ENCODE measurements at places on chromosomes 16 and 17.
A peak's percentile ranks its signal among the peaks of the same experiment; 100 is the strongest.

- no peak for DNase-seq
These were observed 18.5 kb upstream of the GGA2 start for GRCh38 chr16:23528644-23529310.

- no peak for DNase-seq
These were observed 114.8 kb upstream of the NOL11 start for GRCh38 chr17:67602974-67603373.

DNA sequence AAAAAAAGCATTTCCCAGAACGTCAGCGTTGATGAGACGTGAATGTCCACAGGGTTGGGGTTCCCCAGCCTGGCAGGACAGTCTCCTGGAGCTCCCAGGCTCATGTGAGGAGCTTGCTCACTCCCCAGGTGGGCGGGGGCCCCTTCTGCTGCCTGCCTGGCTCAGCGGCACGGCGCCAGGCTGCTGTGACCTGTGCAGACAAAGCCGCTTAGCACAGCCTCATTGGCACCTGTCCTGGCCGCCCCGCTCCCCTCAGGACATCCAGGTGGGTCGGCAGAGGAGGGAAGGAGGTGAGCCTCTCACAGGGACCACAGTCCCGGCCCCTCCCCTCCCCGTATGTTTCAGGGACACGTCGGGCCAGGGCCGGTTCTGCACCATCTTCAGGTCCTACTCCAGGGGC lies 12.9 kb upstream of the WFIKKN1 start:
- no peak for DNase-seq

DNA sequence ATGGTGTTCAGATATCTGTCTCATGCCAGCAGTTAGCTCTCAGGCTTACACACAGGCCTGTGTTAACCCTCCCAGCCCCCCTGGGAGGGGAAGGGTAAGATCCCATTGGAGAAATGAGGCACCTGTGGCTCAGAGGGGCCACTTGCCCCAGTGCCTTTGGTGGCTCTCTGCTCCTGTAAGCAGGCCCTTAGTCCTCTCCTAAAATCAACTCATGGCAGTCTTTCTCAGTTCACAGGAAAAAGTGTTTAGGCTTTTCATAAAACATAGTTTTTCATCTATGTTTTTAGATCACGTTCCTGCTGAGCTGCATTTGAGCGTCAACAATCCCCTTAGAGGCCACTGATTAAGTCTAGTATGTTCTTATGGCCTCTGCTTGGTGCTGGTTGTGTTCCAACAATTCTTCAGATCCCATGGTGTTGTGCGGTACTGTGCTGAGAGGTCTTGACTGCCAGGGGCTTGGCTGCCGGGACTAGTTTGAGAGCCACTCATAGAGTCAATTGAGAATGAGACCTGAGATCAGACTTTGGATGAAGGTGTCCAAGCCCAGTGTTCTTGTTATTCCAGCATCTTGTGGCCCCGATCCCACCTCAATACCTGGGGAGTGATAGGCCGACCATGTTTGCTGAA lies 10.6 kb downstream of the TAOK2 start:
- no peak for DNase-seq

- no peak for DNase-seq
These were observed 189.2 kb downstream of the SEC14L1 start for GRCh38 chr17:77329741-77330531.

DNA sequence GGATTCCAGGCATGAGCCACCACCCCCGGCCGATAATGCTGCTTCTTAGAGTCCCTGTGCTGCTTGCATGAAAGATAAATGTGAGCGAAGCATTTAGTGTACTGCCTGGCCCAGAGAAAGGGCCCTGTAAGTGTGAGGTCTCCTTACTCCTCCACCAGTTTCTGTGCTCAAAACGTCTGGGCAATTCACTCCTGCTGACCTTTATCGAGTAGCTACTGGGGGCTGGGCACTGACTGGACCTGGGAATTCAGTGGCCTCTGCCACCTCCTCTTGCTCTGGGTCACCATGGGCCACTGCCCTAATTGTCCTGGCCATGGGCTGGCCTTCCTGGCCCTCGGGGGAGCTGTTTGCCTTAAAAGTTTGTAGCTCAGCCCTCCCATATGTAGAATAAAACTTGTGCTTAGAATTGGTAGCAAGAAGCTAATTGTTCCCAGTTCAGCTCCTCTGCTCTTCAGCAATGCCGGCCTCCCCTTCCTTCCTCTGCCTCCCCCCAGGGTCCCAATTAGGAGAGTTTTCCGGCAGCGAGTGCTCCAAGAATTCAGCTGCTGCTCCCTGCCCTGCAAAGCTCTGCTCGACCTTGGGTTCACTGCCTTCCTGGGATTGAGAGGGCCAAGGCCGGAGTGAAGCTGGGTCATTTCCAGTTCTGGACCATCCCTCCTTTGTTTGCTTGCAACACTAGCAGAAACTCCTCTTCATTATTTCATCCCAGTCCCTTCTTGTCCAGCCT lies 98.9 kb upstream of the CDC42EP4 start:
- DNase-seq = no peak

- DNase-seq = peak; percentile 16
These were observed 87.9 kb downstream of the CCDC182 start for GRCh38 chr17:57657211-57657610.

DNA sequence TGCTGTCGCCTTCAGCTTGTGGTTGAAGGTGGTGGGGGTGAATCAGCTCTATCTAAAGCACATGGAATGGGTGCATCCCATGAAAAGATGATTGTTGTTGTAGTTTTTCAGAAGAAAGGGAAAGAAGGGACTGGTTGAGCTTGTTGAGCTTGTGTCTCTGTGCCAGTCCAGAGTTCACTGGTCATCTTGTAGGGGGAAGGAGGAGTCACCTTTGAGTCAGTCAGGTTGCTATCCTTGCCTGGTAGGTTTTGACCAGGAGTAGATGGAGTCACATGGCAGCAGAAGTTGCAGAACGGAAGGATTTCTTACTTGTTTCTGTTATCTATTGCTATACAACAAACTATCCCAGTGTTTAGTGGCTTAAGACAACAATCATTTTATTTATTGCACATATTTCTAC lies 73.3 kb downstream of the PLCG2 start:
- no peak for DNase-seq

GRCh38 chr17:917941-918740 lies 61.4 kb downstream of the NXN start:
- no peak for DNase-seq

DNA sequence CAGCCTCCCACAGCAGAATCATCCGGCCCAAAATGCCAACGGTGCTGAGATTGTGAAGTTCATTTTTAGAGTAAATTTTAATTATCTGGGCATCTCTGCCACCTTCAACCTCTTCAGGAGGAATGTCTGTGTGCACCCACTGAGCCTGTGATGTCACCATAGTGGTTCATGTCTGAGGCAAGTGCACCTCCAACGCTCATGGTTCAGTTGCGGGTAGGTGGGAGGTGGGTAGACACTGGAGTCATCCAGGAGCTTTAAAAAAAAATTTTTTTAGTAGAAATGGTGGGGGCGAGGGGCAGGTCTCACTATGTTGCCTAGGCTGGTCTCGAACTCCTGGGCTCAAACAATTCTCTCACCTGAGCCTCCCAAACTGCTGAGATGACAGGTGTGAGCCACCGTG lies 1.9 kb downstream of the FLYWCH1 start:
- DNase-seq = no peak

DNA sequence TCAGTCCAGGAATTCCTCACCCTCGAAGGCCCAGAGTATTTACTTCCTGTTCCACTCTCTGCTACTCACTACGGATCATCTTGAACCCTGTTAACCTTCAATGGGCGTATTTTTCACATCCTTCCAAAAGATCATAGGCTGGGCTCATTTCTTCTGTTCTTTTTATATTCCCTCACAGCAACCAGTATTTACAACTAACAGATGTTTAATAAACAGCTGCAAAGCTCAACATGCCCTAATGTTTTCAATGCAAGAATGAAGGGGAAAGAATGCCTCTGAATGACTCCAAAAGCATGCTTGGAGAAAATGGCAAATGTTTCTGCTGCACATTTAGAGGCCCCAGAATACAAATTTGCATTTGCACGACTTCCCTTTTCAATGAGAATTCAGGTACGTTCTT lies 174.9 kb downstream of the ZFHX3 start:
- no peak for DNase-seq

Data from amygdala (tissue), 56 donors.